ENCODE measurements at places on chromosomes 16 and 17.

DNA sequence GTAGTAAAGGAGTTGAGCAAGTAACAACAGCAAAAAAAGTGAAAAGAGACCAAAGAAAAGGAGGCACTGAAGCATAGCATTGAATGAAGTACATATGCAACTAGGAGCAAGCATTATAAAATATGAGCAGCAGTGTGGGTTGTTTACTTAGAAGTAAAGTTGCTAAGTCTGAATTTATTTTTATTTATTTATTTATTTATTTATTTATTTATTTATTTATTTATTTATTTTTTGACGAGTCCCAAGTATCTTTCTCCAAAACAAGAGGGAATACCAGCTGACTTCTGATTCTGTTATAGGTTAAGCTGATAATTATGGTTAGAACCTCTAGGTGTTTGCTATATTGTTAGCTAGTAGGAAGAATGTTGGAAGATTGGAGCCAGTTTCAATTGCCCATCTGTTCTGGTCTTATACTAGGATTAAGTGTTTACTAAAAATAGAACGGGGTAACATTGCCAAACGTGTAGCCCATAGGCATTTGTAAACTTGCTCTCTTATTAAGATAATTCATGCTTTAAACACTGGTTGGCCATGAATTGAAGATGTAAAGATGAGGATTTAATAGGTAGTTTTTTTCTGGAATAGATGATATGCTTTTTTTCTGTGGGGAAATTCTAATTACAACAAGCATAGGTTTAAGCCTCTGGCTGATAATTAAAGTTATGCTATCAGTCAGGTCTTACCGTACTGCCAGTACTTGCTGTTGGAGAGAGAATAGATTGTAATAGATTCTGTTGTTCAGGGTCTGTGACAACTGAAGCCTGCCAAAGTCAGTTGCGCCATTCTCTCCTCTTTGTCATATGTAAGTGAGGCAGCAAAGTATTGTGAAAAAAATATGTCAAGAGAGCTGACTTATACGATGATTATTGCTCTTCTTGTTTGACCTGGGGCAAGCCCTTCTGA is 66.7 kb downstream of the PPM1E start:
- no peak for DNase-seq

GRCh38 chr17:36001862-36002603 is 680 bp upstream of the CCL15 start:
- no peak for DNase-seq

- DNase-seq, result no peak
Observed at GRCh38 chr17:21217346-21217745, 3.4 kb upstream of the TMEM11 start.

DNA sequence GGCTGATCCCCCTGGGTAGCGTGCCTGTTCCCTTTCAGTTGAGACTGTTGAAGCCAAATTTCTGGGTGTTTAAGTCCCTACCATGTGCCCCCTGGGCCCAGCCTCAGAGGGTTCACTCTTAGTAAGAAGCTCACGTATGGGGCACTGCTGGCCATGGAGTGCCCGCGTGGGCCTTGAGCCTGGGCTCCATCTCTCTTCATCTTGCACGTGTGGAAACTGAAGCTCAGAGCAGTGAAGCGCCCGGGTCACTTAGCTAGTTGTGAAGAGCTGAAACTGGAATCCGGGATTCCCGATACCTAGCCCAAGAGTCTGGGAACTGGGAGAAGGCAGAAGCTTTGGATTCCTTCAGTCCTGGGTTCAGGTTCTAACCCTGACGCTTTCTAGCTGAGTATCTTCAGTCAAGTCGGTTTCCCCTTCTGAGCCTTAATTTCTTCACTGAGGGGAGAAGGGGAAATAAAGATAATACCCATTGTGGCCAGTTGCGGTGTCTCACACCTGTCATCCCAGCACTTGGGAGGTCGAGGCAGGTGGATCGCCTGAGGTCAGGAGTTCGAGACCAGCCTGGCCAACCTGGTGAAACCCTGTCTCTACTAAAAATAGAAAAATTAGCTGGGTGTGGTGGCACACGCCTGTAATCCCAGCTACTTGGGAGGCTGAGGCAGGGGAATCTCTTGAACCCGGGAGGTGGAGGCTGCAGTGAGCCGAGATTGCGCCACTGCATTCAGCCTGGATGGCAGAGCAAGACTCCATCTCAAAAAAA is 103.9 kb downstream of the OR1D5 start:
- no peak for DNase-seq

DNA sequence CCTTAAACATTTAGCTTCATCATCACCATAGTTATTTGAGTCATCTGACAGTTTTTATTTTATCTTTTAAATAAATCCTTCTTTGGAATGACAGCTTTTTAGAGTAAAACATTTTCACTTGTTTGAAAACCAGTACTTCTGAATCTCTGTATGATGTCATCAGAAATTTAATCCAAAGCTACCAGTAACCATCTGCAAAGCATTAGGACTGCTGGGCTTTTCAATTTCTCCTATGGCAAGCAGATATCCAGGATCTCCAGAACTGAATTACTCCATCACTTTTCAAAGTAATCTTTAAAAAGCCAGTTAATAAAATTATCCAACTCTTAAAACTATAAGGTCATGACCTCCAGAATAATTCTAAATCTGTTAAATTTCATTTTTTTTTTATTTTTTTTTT is 51.5 kb downstream of the CHCT1 start:
- no peak for DNase-seq

- DNase-seq, result no peak
Observed at GRCh38 chr16:74748616-74749026, 26.0 kb downstream of the FA2H start.

Data from esophagus squamous epithelium (tissue), 5 donors.